ENCODE measurements at places on chromosomes 7 and 10.

DNA sequence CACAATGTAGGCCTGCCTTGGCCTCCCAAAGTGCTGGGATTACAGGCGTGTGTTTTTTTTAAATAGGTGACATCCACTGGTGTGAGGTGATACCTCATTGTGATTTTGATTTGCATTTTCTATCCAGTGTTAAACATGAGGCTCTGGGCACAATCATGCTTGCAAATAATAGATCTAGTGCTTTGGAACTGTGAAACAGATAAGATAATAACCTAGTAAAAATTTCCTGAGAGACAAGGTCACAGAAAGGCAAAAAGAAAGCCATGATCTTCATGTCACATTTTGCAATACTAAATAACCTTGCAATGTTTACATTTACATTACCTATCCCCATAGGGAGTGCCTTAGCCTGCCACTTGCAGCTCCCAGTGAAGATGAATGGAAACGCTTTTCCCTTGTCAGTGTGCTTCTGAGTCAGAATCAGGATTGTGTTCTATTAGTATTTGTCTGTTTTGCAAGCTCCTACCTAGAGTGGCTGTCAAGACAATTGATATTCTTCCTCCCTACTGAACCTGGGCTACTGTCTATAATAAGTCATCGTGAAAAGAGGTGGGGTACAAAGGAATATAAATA, 256.5 kb downstream of the PHTF2 start:
- no peak for DNase-seq

DNA sequence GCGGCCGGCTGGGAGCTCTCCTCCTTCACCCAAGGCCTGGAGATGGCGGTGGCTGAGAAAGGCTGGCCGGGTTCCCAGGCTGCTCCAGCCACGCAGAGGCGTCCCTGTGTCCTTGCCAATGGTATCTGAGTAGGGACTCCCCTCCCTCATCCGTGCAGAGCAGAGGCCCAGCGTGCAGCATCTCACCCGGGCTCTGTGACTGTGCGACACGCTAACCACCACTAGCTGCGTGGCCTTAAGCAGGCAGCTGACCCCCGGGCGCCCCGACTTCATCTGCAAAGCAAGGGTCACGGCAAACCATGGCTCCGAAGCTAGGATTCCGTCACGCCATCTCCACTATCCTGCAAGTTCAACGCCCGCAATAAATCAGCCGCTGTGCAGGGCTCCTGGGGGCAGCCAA, 47.2 kb upstream of the TNRC18 start:
- no peak for DNase-seq

DNA sequence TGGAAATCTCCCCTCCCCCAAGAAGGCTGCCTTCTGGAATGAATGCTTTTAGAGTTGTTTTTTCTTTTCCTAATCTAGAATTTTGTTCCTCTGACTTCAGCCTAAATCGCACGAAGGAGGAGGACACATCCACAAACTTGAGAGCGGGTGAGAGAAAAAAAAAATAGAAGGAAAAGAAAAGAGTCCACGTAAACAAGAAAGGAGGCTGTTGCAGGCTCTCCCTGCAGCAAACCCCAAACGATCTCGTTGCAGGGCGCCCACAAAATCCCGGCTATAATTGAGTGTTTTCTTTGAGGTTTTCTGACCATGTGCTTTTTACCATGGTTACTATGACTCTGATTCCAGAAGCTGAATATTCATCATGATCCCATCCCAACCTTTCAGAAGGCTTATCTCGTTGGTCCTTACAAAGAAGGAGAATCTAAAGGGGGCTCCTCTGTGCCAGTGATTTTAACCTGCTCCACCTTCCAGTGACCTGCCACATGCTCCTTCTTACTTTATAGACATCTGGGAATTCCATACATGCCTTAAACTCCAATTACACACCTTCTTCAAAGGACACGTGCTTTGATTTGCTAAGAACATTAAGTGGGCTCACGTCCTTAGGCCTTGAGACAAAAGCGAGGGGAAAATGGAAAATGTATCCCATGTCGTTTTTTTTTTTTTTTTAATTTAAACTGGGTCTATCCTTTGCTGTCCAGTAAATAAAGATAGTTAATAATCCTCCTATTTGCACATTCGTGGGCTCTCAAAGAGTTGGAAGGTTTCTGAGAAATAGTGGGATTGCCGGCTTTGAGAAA, 5.8 kb downstream of the TWIST1 start:
- DNase-seq = no peak

GRCh38 chr10:28219251-28219650, 83.6 kb downstream of the MPP7 start:
- DNase-seq = no peak

GRCh38 chr7:50355817-50356178, 51.3 kb downstream of the IKZF1 start:
- DNase-seq = no peak

DNA sequence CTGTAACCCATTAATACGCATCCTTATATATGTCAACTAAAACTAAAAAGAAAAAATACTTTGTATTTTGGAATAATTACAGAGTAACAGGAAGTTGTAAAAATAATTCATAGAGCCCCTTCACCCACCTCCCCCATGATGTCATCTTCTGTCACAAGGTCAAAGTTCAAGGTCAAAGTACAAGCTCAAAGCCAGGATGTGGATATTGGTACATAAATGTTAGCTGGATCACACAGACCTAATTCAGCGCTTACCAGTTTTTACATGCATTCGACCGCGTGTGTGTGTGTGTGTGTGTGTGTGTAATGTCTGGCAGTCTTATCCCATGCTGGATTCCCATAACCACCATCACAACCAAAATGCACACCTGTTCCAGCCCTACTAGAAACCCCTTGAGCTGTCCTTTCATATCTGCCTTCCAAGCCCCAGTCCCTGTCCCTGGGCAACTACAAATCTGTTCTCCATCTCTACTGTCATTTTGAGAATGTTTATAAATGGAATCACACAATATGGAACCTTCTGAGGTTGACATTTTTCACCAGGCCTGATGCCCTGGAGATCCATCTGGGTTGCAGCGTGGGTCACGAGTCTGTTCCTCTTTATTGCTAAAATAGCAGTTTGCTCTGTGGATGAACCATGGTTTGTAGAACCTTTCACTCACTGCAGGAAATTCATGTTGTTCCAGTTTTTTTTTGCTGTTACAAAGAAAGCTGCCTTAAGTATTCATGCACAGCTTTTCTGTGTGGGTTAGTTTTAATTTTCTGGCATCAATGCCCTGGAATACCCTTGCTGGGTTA, 153.6 kb upstream of the PITRM1 start:
- DNase-seq = no peak

DNA sequence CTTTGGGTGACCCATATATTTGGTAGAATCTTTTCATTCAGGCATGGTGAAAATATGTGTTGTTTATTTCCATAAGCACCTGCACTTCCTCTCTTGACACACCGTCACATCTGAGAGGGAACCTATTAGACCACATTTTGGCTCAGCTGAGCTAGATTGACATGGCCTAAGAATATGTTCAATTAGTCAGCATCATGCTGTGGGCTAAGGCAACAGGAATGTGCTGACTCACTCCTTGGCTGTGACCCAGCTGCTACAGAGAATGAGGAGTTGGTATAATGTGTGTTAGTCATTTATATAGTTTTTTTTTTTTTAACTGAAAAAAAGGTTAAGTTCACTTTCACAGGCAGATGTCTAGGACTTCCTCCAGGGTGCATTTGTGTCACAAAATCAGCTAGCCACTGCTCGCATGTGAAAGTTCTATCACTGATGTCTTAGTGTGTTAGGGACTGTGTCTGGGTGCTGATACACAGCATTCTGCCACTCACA, 180.6 kb downstream of the SEMA3E start:
- no peak for DNase-seq

DNA sequence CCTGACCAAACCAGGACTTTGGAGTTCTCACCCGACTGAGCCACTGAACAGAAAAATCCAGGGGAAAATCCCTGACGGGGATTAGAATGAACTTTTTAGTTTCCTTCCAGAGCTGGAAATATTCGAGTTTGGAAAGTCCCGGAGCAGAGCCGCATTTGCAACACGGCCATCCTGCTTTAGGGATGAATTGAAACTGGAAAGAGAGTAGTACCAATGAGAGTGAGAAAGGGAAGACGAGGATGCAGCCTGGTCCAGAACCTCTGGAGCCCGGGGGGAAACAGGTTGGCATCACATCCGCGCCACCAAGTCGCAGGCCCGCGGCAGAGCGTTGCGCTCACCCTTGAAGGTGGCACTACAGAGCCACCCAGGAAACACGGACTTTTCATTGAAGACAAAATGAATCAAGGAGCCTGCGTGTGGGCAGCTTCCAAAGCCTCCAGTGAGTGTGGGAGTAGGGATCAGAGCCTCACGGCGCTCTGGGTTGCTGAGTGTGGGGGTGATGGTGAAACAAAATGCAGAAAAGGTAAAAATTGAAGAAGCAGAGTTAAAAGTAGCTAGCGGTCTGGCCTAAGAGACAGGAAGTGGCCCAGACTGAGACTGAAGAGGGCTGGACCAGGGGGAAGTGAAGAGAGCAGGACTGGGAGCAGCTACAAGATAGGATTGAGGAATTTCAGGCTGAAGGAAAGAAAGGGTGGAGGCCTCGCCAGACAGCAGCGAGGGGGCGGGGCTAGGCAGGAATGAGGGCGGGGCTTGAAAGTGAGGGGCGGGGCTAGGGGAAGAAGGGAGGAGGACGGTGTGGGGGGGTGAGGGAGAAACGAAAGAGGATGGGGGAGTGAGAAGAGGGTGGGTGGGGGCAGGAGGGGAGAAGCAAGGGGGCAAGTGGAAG, 1.8 kb downstream of the SMURF1 start:
- DNase-seq = peak; percentile 51

DNA sequence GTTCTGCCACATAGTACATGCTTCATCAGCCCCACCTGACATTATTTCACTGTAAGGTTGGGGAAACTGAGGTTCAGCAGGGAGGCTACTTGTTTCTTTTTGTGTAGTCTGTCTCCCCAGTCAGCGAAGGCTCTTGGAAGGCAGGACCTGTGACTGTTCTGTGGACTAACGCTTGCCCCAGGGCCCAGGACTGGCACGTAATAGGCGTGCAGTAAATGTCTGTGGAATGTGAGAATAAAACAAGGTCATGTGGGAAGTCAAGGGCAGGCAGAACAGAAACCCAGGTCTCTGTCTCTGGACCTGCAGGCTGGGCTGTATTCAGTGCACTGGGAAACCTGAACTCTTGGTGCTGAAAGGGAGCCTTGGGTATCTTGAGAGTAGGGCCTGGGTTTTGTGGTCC, 168.7 kb downstream of the RPS24 start:
- DNase-seq = no peak

GRCh38 chr7:128767475-128768110, 8.0 kb downstream of the OPN1SW start:
- no peak for DNase-seq

DNA sequence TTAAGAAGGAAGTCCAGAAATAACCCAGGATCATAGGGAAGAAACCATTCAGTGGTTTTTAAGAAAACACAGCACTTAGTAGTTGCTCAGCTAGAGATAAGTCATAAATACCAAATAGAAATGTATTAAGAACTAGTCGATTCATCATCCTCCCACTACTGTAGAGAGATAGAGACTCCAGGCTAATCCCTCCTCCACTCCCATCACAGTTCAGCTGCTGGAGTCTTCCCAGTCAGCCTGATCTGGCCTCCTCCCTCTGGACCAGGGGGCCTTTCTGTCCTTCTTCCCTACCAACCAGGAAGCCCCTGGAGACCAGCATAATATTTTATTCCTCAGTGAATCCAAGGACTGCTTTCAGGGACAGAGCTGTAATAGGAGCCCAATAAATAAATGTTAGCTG, 294.1 kb upstream of the YAE1 start:
- DNase-seq = no peak

DNA sequence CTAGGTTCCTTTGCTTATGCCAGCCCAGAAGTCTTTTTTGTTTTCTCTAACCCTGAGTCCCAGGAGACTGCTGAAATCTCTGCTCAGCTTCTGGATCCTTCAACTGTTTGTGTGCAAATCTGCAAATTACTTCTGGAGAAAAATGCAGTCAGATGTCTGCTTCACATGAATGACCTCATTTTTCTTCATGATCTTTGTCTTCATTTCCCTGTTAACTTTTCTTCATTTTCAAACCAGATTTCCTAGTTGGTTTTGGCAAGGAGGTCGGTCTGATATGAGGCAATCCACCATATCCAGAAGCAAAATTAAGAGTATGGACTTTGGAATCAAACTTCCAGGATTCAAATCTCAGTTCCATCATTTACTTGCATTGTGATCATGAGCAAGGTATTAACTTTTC, 66.8 kb downstream of the ZNF503 start:
- DNase-seq = no peak

- no peak for DNase-seq
Observed at GRCh38 chr10:60820093-60820754, 41.9 kb downstream of the CDK1 start.

DNA sequence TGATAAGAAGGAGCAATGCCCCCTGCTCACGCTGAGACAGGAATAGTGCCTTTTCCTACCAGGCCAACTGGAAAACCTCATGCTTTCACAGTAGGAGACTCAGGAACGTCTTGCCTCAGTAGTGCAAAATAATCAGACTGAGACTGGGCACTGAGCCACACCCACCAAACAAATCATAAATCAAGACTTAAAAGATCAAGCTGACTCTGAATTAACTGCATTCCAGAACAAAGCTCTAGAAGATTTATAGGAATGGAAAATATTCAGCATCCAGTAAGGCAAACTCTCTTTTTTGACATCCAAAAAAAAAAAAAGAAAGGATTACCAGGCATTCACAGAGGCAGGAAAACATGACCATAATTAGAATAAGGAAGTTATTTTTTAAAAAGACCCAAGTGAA, 30.5 kb upstream of the SLC18A3 start:
- no peak for DNase-seq

DNA sequence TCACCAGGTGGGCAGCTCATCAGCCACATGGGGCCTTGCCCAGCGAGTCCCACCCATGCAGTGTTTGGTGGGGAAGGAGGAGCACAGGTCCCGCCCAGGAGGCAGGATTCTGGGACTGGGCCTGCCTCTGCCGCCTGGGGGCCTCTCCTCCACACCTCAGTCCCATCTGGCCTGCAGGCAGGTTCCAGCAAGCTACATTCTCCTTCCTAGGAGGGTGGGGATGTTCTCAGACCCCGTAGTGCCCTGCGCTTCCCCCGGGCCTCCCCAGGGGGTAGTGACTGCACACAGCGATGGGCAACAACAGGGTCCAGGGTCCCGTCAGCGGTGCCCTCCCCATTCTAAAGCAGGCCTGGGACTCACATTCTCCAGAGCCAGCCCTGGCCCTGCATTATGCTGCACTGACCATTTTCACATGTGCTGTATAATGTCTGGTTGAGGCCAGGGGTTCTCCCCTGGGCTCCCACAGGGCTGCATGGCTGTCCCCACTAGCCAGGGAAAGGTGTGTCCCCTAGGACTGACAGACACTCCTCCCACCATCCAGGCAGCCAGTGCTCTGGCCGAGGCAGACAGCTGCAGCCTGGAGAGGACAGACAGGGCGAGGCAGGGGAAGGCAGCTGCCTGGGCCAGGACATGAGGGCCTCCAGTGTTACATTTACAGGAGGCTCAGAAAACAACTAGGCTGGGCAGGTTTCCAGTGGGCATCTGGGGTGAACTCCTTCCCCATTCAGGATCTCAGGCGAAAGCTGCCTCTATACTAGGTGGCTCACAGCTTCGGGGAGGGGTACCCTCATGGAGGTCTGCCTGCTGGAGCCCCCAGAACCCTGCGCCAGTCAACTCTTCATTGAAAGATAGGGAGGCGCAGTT, 9.3 kb downstream of the RASGEF1A start:
- DNase-seq = no peak

- DNase-seq = no peak
Observed at GRCh38 chr7:2845034-2845592, 1.0 kb upstream of the GNA12 start.
